ENCODE measurements at places on chromosomes 13 and 19.

- DNase-seq: no peak
Observed at GRCh38 chr13:75812751-75813181, 176.6 kb downstream of the LMO7 start.

GRCh38 chr19:55437410-55437809 lies 5.7 kb downstream of the SHISA7 start:
- no peak for DNase-seq

DNA sequence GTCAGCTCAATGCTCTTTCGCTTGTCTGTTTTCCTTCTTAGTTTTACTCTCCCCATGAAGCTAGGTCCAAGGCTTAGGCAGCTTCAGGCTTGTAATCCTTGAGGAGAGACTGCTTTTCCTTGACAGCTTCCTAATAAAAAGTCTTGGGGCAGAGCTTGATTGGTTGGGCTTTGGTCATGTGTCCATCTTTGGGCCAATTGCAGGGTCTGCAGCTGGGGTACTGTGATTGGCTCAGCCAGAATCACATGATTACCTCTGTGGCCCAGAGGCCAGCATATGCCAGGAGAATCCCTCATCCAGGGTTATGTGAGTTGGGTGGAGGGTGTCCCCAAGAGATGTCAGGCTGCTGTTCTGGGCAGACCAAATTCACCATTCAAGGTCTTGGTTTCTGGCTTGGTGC lies 8.1 kb downstream of the KLK1 start:
- DNase-seq: no peak

DNA sequence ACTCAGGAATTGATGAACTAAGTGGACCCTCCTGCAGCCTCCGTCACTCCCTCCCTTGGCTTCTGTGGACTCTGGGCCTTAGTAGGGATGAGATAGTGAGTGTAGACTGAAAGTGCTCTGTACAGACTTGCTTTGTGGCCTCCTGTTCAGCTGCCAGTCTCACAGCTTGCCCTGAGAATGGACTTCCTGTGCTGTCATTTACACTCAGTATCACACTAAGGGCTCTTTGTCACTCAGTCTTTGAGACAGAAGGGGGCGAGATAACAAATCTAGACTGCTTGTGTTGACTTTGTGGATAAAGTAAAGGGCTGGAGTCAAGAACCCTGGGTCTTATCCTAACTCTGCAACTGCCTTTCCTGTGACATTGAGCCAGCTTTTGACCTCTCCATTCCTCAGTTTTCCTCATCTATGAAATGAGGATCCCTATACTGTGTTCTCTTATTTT lies 21.0 kb upstream of the SPRY2 start:
- peak; percentile 48 for DNase-seq

- DNase-seq: peak; percentile 79
Observed at GRCh38 chr13:114065141-114065925, 67.1 kb downstream of the RASA3 start.

- DNase-seq: no peak
Observed at GRCh38 chr13:35690581-35691207, 214.2 kb upstream of the MAB21L1 start.

- no peak for DNase-seq
Observed at GRCh38 chr13:113288880-113289279, 8.2 kb upstream of the LAMP1 start.
